CD4-positive, alpha-beta T cell treated with Interferon alpha-2 for 1 hour (primary cell): ENCODE measurements at places on chromosomes 2 and 18.

- DNase-seq, result no peak
Observed at GRCh38 chr18:5824370-5824984, 70.8 kb downstream of the TMEM200C start.

DNA sequence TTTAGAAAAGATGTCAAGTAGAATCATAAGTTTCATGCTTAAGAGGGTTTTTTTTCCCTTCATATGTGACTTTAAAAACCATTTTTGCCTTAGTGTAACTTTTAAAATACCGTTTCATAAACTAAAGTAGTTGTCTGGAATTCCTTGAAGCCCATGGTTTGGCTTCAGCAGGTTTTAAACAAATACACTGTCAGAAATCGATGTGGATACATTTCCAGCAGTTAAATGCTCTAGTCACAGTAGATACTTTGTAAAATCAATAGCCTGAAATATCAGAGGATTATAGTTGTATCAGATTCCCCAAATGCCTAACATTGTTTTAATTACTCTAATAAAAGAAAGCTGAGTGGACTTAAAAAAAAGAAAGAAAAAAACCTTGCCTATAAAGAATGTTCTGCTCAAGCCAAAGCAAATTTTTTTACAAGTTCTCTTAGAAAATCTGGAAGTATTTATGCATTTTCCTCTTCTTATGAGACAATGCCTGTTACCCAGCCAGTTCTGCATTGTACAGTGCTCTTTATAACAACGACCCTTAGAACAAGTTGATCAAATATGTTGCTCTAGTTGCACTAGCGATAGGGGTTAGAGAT lies 260.5 kb downstream of the LTBP1 start:
- DNase-seq, result no peak

- no peak for DNase-seq
Observed at GRCh38 chr18:9736286-9736835, 28.3 kb downstream of the RAB31 start.

DNA sequence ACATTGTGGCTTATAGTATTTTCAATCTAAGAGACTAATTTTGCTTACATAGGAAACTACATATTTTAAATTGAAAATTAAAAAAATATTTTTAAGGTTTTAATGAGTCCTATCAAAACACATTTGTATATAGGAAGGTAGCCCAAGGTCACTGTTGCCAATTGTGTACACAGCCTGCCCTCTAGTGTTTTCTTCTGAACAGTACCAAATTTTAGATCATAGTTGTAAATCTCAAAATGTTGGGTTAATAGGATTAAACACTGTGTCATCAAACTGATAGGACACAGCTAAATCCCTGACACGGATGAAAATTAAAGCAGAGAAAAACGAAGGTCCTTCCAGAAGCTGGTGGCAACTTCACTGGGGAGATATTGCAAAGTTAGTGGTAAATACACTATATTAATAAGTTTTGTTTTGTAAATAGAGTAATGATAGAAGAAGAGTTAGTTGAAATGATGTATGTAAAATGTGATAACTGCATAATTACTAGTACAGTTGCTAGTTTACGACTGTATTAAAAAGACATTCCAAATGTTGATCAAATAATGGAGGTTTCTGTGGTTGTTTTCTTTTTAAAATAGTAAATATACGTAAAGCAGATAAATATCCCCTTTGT lies 19.7 kb downstream of the CLUL1 start:
- DNase-seq, result no peak

DNA sequence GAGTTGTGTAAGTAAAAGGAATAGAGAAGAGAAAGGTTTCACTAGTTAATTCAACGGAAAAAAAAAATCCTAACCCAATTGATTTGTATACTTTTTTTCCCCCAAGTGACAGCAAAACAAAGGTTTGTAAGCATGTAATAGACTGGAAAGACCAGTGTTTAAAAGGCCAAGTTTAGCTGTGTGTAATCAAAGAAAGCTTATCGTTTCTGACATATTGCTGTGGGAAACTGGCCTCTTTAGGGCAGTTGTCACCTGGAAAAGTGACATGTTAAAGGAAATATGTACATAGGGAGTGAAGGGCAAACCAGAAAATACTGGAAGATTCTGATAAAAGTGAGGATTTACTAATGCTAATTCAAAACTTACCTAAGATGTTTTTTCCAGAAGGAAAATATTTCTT lies 45.9 kb upstream of the EPHA4 start:
- DNase-seq, result no peak

DNA sequence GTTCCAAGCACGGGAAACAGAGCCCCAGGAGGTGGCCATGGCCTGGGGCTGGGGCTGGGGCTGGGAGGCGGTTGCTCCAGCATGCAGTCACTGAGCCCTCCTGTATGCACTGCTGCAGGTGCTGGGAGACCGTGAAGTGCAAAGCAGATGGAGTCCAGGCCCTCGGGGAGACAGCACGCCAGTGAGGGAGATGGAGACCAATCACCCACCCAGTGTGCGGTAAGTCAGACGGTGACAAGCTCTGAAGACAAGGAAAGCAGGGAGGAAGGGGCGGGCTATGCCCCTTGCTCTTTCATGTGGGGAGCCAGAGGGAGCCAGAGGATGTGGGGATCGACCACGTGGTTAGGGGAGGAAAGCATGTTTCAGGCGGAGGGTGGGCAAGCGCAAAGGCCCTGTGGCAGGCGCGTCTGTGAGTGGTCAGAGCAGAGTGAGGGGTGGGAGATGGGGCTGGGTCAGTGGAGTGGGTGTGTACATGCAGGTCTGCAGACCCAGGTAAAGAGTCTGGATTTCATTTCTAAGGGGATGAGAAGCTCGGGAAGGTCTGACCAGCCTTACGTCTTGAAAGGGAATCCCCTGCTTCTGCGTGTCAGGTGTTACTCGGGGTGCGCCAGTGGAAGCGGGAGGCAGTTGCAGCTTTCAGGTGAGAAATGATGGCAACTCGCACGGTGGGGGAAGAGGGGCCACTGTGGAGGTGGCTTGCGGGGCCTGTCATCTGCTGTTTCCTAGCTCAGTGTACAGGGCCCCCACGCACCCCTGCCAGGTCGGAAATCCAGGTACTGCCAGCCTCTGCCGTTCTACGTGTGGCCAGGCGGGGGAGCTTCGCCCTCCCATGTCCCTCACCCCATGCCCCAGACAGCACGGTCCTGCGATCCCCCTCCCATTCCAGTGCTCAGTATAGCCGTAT lies 19.4 kb downstream of the RRM2 start:
- DNase-seq, result peak; percentile 42

DNA sequence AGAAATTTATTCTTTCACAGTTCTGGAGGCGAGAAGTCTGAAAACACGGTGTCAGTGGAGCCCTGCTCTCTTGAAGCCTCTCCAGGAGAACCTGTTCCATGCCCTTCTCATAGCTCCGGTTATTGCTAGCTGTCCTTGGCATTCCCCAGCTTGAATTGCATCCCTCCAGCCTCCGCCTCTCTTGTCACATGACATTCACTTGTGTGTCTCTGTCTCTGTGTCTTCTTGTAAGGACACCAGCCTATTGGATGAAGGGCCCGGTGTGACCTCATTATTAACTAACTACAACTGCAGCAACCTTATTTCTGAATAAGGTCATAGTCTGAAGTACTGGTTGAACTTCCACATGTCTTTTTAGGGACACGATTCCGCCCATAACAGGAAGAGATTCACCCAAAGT lies 4.5 kb upstream of the PRSS56 start:
- no peak for DNase-seq

GRCh38 chr2:218877891-218878290 lies 2.8 kb upstream of the WNT10A start:
- no peak for DNase-seq
